ENCODE measurements at places on chromosomes 16 and 17.

- DNase-seq, result no peak
Observed at GRCh38 chr16:30697264-30698138, 1.5 kb upstream of the SRCAP start.

DNA sequence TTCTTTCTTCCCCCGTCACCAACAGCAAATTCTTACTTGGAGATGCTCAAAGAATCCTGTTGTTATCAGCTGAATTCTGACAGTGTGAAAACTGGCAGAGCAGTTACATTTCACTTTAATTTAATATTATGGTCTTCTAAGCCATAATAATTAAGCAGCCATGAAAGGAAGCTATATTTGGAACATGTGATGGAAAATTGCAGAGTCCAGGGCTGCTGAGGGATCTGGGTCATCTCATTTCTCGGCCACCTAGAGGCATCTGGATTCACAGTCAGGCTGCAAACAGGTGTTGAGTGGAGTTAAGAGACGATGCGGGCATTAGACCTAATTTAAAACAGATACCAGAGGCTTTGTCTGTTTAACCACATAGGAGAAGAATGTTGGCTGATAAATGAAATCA is 38.4 kb downstream of the CHD9NB start:
- no peak for DNase-seq

DNA sequence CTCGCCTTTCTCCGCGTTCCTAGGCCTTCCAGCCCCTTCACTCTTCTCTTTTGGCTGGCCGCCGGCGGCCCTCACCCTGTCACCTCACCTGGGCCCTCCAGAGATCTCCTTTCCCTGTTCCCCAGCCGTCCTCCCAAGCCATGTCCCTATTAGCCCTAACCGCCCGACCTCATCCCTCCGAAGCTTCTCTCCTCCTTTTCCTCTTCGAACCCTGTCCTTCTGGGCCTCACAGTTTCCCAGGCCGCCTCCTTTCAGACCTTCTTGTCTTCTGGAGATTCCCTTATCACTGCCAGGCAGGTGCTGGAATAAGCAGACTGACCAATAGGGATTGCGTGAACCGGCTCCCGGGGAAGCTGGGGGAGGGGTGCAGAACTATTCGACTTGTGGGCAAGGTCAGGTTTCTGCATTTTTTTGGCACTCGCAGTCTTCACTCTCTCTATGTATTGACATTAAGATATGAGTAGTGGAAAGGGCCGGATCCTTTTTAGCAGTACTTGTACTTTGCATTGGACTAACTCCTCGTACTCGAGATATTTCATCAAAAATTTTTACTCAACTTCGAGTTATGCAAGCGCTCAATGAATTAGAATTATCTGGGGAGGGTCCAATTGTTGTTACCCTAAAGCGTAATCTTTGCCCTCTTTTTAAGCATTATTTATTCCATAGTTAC is 690 bp downstream of the RHOT1 start:
- DNase-seq, result peak; percentile 70

DNA sequence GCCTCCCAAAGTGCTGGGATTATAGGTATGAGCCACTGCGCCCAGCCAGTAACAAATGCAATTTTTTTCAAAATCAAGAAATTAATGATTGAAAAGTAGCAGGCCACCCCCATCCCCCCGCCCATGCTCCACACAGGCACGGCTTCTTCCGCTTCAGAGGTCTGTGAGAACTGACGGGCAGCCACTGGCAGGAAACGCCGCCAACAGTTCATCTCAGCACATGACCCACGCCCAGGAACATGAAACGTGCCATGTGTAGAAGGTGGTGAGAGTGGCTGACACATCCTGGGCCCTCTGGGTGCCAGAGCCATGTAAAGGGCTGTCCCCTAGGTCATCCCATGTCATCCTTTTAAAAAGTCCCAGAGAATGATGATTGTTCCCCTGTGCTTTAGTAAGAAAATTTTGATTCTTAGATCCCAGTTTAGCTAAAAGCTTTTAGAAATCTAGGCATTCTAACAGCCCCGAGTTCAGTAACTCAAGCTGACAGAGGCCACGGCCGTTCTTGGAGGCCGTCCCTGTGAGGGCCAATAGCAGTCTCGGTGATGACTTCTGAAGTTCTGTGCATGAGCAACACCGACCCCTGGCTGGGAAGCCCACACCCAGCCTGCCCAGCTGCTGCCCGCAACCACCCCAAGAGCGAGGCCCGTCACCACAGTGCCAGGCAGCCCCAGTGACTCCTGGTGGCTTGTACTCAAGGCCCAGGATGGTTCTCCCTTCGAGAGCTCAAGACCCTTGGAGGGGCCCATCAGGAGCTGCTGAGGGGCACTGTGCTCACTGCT is 52.1 kb downstream of the KLHDC4 start:
- no peak for DNase-seq

DNA sequence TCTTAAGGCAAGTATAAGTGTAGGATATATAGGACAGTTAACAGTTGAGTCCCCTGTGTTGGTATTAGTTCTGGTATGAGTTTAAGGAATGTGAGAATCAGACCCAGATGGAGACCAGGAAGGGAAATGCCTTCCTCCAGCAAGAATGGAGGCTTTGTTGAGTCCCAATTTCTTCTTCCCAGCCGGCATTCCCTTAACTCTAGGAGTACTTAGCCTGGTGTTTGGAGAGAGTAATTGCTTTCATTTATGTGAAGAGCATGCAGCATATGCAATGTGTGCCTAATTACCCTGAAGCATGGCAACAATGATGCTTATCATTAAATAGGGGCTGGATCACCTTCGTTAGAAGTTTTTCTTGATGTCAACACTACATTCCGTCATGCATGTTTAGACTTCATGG is 225.9 kb upstream of the XYLT1 start:
- DNase-seq, result peak; percentile 28

DNA sequence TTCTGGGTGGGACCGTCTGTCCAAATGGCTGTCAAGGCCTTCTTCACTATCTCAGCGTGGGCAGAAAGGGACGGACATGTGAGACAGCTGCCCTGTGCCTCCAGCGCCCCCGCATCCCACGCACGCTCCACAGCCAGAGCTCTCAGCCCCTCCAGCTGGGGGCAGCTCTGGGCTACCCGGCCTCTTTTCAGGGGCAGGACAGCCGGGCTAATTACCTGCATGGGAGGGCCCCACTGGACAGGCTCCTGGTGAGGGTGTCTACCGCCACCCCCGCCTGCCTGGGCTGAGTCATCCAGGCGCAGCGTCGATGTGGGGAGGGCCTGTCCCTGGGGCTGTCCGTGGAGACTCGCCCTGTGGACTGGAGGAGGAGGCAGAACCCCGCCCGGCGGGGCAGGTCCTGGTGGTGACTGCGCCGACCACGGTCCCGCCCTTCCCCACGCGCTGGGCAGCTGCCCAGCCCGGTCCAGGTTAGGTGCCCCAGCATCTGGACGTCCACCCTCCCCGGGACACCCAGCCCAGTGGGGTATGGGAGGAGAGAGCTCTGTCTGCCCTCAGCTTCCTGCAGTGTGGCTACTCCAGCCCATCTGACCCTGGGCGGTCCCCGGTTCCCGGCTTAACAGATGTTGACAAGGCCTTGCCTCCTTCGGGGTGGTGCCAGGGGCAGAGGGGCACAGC is 5.9 kb upstream of the METRNL start:
- DNase-seq, result no peak

DNA sequence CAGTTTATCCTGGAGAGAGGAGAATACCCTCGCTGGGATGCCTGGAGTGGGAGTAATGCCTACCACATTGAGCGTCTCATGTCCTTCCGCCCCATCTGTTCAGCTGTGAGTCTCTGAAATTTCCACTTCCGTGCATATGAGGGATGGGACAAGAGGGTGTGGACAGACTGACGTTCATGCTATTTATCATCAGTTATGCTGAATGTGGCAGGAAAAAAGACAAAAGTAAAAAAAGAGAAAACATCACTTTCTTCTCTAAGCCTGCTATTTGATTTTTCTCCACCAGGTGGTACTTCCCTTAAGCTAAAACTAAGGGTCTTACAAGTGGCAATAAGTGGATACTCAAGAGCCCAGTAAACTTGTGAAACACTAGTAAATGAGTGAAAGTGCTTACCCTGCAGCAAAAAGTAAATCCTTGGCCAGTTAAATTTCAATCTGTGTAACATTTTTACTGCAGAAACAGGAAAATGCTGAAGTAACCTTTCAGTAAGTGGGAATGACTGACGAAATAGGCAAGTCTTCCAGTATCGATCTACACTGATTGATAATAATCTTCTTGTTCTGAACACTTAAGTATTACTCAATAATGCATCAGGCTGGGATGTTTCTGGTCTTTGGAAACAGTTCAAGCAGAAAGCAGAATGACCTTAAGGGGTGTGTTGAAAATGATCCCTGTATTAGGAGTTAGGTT is 5.6 kb downstream of the CRYBA1 start:
- DNase-seq, result peak; percentile 27

GRCh38 chr16:20415541-20415940 is 6.2 kb downstream of the ACSM5 start:
- no peak for DNase-seq

DNA sequence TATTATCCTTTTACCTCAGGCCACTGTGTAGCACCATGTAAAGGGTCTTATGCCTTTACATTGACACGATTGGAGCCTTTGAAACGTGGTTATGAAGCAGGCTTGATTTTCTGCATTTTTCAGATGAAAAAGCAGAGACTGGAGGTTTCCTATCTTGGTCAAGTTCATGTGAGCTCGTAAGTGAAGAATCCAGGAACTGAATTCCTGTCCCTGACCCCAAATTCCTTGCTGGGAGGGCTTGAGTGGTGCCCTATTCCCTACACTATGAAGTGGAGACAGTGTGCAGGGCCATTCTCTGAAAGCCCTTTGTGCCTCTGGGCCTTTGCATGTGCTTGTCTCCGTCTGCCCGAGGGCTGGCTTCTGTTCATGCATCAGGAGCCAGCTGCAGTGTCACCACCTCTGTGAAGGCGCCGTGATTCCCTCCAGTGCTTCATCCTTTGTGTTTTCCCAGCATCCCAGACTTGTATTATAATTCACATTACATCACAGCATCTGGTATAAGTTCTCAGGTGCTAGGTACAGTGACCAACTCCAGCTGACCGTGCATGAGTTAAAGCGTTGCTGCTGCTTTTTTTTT is 181.1 kb downstream of the SNX29 start:
- no peak for DNase-seq

DNA sequence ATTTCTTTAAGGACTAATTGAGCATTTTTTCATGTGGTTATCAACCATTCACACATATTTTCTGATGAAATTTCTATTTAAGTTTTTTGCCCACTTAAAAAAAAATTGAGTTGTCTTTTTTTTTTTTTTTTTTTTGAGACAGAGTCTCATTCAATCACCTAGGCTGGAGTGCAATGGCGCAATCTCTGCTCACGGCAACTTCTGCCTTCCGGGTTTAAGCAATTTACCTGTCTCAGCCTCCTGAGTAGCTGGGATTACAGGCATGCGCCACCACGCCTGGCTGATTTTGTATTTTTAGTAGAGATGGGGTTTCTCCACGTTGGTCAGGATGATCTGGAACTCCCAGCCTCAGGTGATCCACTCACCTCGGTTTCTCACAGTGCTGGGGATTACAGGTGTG is 34.3 kb downstream of the RAB11FIP3 start:
- DNase-seq, result no peak

- no peak for DNase-seq
Observed at GRCh38 chr17:14149751-14150150, 80.4 kb downstream of the COX10 start.

DNA sequence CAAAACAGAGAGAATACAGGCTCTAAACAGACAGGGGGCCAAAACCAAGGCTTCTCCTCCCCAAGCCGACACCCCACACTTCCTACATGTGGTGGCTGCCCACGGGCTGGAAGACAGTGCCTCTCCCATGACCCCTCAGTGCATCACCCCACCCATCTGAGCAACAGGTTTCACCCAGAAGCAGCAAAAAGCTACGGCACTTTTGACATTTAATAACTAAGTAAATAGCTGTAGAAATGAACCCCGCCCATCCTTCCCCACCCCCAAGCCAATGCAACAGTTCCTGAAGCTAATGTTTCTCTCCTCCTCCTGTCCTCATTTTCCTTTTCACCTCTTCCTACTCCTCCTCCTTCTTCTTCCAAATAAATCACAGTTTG is 9.9 kb upstream of the SOX9 start:
- DNase-seq, result no peak

DNA sequence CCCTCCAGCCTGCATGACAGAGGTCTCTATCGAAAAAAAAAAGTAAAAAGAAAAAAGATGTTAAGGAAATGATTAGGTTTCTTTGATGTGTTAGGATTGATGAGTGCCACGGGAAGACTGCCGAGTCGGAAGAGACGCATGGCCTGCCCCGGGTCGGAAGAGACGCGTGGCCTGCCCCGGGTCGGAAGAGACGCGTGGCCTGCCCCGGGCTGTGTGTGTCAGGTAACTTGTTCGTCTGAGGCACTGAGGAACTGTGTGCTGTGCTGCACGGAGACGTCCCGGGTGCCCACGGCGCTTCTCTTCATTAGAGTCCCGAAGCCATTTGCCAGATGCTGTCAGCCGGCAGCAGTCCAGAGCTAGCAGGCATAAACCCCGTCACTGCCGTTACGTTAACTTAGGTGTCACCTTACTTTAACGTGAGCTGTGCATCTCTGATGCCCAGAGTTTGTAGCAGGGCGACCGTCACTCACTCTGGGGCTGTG is 40.5 kb upstream of the FASN start:
- DNase-seq, result no peak

DNA sequence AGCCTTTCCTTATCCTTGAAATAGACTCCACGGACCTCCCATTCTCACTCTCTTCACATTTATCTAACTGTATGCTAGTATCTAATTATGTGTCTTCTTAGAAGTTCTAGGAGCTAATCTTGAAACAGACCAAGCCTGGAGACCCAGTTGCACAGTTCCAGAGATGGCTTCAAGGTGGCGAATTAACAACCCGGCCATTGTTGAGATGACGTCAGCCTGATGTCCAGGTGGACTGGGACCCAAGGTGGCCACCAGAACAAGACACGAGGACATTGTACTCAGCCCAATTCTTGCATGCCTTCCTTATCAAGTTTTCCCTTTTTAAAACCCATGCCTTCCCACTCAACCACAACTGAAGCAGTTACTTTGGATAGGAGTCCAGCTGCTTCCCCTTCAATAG is 29.5 kb upstream of the WWOX start:
- no peak for DNase-seq

DNA sequence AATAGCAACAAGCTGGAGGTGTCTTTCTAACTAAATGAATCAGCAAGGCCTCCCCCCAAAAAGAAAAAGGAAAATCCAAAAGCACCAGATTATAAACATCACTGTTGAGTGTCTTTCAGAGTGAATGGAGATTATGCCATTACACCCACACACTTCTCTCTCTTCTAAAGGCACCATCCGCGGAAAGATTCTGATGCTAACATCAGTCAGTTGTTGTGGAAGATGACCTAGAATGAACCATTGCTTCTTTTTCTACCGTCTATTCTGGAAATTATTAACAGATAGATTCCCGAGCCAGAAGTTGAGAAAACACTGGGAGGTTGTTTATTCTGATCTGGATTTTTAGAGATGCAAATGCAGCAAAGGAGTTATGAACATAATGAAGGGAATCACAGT is 60.9 kb upstream of the FAM20A start:
- no peak for DNase-seq

GRCh38 chr16:57670196-57670595 is 2.1 kb downstream of the ADGRG3 start:
- no peak for DNase-seq

DNA sequence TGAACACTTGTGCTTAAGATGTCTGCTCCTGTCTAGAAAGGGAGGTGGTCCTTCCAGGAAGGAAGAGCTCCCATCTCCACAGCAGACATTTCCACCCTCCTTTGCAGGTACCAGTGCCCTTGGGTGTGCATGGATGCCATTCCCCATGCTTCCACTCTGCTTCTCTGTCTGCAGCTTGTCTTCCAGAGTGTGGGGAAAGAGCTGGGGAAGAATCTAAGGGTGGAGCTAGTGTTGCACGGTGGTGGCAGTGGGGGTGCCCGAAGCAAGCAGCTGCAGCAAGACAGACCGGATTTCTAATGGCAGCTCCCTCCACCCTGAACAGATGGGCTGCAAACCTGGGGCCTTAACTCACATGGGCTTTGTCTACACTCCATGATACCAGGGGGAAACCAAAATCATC is 22.6 kb upstream of the HOXB13 start:
- DNase-seq, result no peak

Data from eye (tissue), 1 donor.